Activated T-helper 1 cell treated with anti-CD3 and anti-CD28 coated beads, Interleukin-2, amount 50 U/mL, for 16 hours (primary cell): ENCODE measurements at places on chromosomes 7 and 10.

DNA sequence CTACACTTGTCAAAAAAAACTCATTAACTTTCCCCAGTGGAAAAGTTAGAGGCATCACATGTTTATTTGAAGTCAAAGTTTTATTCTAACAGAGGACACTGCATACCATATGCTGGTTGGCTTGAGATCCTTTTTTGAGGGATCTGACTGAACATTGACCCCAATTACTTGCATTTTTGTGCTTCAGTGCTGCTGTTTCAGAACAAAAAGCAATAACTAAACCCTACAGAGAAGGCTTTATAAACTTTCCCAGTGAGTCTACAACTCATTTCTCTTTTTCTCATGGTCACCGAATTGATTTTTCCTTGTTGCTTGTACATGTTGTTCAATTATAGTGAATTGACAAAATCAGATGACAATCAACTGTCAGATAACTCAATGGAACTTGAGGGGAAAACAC is 69.3 kb upstream of the PHYHIPL start:
- DNase-seq, result no peak

- no peak for DNase-seq
Measured at GRCh38 chr7:31828520-31828919, 141.5 kb downstream of the PPP1R17 start.

GRCh38 chr7:46539892-46540483 is 618.9 kb upstream of the IGFBP3 start:
- DNase-seq, result no peak

GRCh38 chr7:85226361-85227085 is 39.7 kb upstream of the SEMA3D start:
- no peak for DNase-seq

- no peak for DNase-seq
Measured at GRCh38 chr10:122249303-122249850, 21.7 kb upstream of the BTBD16 start.

DNA sequence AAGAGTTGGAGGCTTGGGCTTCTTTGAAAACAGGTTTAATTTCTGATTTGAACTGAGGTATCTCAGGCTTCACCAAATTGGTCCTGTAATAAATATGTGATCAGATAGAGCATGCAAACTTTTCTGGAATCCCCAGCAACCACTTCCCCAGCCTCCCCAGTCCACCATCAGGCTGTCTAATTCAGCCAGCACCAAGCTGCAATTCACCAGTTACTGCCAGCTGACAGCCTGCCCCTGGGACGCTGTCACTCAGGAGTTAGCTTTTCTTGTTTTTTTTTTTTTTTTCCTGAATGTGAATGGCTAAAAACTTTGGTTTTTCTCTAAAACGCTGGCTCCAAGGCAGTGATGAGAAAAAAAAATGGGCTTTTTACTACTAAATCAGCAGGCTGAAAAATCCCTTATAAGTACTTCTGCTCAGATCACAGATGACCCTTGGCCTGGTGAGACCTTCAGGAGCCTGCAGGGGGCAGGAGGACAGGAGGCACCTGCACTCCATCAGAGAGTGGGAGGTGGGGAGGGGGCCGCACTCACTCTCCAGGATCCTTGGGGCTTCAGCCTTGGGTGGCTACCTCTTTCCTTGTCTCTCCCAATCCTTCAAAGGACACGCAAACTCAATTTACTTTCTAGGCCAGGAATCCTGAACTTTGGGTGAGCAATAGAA is 349.4 kb downstream of the GATA3 start:
- DNase-seq, result no peak

- no peak for DNase-seq
Measured at GRCh38 chr7:5647816-5648215, 133.6 kb downstream of the RNF216 start.

- DNase-seq, result no peak
Measured at GRCh38 chr7:148084138-148084537, 506.4 kb upstream of the C7orf33 start.

- no peak for DNase-seq
Measured at GRCh38 chr10:104350127-104350635, 3.5 kb upstream of the CFAP58 start.

DNA sequence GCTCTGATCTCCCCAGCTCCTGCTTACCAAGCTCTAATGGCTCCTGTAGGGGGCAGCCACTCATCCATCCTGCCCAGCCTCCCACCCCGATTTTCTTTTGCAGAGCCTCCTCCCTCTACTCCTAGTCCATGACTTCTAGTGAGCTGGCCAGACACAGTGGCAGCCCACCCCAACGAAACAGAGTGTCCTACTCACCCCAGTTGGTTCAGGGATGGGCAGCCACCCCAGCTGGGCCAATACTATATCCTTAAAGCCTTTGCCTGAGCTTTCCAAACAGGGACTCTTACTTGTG is 77.1 kb downstream of the GRID1 start:
- DNase-seq, result no peak

DNA sequence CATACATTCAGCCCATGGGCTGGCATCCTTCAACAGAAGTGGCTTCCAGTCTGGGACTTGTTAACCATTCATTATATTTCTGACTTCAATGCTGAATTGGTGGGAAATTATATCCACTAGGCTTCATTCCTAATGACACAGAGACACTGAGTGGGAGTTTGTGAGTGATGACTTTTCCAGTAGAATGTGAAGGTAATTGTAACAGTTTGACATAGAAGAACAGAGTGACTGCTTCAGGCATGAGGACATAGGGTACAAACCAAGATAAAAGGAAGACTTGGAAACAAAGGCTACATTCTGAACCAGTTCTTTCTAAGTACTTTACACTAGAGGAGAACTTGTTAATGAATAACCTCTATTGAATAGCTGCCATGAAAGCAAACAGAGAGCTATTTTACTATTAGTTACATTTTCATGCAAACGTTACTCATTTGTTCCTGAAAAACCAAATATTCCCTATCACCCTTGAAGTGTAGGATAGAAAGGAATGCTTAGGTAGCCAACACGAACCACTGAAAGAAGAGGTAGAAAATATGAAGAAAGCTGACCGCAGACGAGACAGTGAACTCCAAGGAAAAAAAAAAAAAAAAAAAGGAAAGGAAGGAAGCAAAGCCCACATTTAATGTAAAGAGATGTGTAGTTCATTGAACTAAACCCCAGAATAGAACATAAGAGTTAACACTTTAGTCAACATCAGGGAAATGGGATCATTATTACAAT is 237.0 kb upstream of the SEMA3C start:
- DNase-seq, result no peak

GRCh38 chr7:98974906-98975816 is 96.8 kb downstream of the TRRAP start:
- DNase-seq, result no peak

GRCh38 chr7:102111061-102112041 is 175.3 kb upstream of the SH2B2 start:
- DNase-seq, result no peak

GRCh38 chr7:77441046-77441445 is 24.9 kb upstream of the GSAP start:
- DNase-seq, result no peak

DNA sequence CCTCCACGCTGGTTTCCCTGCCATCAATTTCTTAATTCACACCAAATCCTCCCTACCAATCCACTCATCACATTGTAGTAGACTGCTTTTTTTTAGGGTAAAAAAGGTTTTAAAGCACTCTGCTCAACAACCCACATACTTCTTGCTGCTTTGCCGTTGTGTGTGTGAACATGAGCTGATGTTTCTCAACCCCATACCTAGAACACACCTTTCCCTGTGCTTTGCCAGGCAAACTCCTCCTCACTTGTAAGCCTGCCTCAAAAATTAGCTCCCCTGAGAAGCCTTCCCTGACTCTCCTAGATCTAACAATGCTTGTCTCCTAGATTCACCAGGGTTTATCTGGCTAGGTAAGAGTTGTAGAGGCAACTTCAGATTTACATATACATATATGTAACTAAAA is 119.0 kb upstream of the FAM133B start:
- no peak for DNase-seq

DNA sequence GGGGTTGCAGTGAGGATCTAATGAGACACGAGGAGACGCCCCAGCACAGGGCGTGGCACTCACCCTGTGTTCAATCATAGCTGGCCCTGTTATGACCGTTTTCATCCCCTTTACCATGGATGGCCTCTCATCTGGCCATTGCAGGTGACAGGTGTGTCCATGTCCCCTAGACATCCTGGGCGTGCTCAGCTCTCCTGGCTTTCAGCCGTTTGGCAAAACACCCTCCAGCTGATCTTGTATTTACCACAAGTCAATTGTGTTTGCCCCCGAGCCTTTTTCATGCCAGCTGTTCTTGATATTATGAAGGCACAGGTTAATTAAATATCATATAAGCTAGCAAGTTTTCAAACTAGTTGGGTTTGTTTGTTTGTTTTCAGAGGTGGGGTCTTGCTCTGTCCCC is 97.1 kb downstream of the CHST15 start:
- no peak for DNase-seq

- no peak for DNase-seq
Measured at GRCh38 chr7:55073051-55073511, 54.3 kb downstream of the EGFR start.

- DNase-seq, result no peak
Measured at GRCh38 chr7:53675835-53676234, 640.4 kb downstream of the POM121L12 start.

DNA sequence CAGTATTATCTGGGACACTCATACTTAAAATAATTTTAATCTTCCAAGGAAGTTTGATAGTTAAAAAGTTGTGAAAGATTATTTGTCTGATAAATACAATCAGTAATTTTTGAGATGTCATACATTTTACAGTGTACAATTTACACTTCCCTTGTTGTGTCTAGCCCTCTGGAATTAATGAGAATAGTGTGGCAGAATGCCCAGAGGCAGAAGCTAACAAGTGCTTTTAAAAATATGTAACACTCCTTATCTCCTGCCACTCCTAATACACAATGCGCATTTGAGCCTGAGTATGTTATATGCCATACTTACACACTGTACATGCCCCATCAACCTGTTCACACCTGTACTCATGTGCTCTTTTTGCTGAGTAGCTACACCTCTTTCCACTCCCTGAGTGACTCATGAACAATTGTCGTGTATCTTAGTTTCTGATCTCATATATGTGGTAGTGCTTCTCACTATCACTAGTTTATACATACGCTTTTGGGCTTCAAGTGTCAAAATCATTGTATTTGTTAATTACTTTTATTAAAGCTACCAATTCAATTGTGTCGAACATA is 106.9 kb upstream of the GNAI1 start:
- DNase-seq, result no peak

DNA sequence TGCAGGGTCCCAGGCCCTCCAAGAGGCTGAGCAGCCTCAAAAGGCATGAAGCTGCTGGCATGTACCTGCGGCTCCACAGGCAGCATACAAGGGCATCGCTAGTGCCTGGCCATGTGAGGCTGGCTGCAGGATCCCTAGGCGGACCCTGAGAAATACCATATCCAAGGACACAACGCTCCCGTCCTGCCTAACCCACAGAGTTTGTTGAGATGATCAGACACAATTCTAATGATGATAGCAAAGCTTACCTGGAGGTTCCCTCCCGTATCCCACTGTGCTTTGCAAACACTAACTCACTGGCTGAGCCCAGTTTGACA is 17.3 kb downstream of the CLRN3 start:
- no peak for DNase-seq
